ENCODE measurements at places on chromosomes 3 and 15.

DNA sequence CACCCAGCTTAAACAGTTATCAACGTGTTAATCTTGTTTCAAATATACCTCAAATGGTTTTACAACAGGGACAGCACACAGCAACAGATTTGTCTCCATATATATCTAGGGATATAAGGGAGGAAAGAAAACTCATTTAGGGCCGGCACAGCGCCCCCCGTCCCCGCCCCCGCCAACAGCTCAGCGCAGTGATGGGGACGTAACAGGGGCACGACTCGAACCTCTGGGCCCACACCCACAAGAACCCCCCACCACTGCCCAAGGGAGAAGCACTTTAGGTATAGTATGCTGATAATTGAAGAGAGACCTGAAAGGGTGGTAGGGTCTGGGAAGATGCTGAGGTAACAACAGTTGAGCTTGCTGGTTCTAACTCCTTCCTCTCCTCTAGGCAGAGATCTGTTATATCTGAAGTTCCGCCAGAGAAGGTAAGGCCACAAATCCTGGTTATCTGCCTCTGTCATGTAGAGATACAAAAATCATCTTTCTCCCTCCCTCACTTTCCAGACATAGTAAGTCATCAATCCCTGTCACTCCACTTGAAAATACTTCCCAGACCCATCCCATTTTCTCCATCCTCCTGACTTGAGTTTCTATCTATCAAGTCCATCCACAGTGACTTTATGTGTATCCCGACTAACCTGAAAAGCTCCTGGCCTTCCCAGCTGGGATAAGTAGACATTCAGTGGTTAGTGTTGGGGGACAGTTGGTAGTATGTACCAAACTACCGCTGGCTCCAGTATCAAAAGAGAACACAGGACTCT, 126.9 kb downstream of the PDZRN3 start:
- no peak for DNase-seq

GRCh38 chr15:31268911-31269784, 57.5 kb upstream of the KLF13 start:
- DNase-seq: no peak

GRCh38 chr15:67067930-67068551, 2.6 kb downstream of the SMAD3 start:
- peak; percentile 49 for DNase-seq

DNA sequence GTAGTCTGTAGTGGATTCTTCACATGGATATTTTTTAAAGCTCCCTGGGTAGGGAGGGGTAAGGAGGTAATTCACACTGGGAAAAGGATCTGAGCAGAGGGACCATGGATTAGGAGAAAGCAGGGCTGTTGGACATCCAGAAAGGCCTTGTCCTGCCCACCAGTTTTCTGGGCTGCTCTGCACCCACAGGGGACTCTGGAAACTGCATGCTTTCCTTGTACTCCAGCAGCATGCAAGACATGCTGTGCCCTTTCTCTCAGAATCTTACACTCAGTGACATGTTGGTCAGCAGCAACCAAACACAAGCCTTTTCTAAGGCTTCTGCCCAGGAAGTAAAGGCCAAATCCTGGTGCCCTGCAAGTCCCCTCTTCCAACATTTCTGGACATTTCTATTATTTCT, 2.5 kb upstream of the FBN1 start:
- no peak for DNase-seq

DNA sequence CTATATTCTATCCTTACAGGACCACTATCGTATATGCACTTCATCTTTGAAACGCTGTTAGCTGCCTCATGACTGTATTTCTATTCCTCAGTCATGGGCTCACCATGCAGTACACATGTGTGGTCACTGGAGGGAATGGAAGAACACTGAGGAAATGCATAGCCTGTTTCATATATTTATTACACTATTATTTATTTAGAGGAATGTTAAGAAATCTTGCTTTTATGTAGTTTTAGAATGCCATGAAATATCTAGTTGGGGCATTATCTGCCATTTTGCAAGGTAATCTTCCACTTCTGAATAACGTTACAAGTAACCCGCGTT, 155.7 kb downstream of the IGF1R start:
- no peak for DNase-seq

DNA sequence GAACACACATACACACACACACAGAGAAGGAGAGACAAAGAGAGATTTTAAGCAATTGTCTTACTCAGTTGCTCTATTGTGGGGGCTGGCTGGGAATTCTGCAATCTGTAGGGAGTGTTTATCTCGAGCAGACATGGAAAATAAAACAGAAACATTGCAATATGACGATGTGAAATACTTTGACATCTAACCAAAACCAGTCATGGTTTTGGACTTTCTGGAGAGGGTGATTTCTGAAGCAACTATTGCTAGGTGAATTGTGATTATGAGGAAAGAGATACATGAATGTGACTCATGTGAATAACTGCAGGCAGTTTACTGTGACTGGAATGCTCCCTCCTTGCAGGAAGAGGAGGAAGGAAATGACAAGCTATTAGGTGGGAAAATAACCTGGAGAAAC, 12.3 kb upstream of the PHLDB2 start:
- peak; percentile 83 for DNase-seq

- DNase-seq: no peak
Measured at GRCh38 chr3:178732824-178733223, 196.6 kb downstream of the KCNMB2 start.

DNA sequence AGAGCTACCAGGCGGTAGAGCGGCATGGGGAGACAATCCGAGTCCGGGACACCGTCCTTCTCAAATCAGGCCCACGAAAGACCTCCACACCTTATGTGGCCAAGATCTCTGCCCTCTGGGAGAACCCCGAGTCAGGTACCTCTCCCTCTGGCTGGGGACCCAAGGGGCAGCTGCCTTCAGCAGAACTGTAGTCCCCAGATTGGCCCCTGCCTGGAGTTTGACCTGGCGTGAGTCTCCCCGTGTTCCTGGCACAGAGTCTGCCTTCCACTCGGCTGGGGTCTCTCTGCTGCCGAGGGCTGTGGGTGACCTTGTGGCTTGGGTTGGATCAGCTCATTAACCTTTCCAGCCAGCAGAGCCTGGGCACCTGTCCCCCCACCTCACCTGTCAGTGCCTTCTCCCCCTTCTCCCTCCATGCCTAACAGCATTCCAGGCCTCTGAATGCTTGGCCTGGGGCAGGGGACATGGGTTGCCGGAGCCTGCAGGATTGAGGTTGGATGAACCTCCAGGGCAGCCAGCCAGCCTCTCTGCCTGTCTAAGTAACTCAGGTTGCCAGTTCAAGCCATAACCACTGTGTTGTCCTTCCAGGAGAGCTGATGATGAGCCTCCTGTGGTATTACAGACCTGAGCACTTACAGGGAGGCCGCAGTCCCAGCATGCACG, 6.8 kb upstream of the CHST14 start:
- DNase-seq: no peak

DNA sequence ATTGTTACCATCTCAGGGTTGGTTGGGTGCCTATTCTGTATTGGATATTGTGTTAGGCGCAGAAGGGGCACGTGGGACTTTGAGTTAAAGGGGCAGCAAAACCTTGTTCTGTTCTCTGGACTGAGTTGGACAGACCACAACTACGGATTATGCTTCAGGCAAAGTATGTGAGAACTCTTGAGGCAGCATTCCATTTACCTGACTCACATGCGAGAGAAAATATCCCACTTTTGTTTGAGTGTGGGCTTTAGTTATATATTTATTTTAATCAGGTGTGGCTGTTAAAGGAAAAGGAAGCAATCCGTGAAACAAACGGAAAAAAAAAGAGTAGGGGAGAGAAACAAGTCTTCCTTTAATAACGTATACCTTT, 627 bp upstream of the PLS1 start:
- peak; percentile 90 for DNase-seq

DNA sequence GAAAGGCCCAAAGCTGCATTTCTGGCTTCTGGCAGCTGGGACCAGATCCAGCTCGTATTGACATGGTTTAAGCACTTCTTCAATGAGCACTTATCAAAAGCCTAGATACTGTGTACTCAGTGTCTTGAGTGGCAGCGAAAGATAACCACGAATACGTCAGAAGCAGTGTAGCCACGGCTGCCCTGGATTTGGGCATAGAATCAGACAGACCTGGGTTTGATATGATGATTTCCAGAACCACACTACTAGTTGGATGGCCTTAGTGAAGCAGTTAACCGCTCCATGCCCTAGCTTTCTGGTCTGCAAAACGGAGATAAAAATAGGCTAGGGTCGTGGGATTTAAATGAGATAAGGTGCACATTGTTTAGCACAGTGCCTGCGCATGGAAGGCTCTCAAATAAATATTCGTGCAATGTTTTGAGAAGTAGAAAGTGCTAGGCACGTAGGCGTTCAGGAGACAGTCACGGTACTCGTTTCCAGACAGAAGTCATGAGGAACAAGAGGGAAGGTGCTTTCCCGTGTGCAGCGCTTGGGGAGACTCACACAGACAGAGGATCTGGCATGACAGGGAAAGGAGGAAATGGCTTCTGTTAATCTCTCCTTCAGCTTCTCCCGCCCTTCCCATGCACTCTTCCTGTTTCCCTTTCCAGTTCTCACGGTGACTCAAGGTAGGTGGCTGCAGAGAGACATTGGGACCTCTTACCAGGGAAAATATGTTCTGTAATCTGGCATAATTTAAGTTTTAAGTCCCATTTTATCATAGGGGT, 70.3 kb downstream of the CCNL1 start:
- no peak for DNase-seq

Measured in fibroblast of upper back skin (primary cell).